BJ (cell line): ENCODE measurements at places on chromosomes 16 and 17.

GRCh38 chr17:51120357-51120738 is 320 bp downstream of the SPAG9 start:
- no peak for DNase-seq

- DNase-seq: peak; percentile 66
Observed at GRCh38 chr16:55116165-55116920, 185.7 kb downstream of the IRX5 start.

GRCh38 chr17:42783062-42783790 is 2.8 kb downstream of the WNK4 start:
- DNase-seq: no peak

DNA sequence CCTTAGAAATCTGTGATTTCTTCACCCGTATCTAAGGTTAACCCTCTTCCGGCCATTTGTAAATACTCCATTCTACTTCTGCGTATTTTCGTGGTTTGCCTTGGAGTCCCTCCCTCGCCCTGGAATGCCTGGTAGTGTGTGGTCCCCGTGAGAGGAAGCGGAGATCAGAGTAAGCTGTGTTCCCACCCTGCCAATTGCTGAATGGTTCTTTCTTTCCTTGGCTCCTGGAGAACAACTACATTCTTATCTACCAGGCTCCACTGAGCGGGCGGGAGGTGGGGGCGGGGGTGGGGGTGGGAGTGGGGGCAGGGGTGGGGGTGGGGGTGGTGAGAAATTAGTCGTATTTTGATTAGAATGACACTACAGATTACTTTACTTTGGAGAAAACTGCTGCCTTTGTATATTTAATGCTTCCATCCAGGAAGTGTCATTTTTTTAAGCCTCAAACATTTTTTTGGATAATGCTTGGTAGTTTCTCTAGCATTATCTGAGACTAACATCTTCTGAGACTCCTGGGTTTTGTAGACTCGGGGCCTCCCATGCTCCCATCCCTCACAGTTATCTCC is 20.9 kb upstream of the FASN start:
- DNase-seq: no peak

DNA sequence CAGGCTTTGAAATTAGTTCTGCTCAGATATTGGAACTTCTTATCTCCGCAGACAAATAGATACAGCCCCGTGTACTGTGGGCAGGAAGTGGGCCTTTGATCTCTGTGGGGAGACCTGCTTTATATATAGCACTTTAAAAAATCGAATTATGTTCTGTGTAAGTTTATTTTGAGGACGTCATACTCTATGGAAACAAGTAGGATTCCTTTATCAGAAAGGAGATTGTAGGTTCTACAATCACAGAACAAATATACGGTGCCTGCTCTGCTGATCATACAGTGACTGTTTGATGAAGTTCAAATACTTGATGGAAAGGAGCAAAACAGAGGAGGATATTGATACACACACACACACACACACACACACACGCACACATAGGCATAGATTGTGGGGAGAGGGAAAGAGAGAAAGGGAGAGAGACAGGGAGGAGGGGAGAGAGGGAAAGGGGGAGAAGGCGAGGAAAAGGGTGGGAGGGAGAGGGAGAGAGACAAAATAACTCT is 14.7 kb upstream of the TMEM220 start:
- DNase-seq: no peak

DNA sequence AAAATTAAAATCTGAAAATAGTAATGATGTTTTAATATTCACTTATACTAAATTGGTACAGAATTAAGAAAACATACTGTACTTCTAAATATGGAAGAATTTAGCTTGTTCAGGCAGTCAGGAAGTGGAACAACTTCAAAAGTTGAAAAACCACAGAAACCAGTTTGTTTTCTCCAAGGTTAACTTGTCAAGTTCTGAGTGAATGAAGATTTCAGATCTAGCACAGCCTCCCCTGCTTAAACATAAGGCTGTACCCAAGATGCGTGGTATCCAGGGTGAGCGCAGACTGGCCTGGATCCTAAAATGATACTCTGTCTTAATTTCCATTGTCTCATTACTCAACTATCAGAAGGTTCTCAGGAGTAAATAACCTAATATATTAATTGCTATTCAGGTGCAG is 730.7 kb upstream of the KIF2B start:
- no peak for DNase-seq

DNA sequence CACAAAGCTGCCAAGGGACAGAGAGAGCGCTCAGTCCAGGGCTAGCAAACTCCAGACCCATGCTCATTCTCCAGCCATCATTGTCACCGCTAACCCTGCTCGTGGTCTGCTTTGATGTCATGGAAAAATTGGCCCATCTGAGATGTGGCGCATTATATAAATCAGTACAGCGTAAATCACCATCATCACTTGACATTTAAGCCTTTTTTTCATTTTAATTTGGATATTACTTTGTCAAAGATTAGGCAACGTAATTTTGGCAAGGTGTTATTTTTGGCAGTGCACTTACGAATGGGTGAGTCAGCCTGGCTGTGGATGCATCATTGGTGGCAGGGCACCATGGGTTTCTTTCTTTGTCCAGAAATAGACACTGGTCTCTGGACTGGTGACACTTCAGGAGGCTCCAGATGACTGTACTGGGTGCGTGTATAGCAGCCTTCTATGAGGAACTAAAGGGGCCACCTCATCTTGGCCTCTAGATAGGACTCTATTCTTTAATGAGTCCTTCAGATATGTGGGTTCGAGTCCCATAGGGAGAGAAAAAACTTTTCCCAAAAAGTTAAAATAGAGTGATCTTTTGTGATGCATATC is 166.3 kb downstream of the MSI2 start:
- DNase-seq: no peak

DNA sequence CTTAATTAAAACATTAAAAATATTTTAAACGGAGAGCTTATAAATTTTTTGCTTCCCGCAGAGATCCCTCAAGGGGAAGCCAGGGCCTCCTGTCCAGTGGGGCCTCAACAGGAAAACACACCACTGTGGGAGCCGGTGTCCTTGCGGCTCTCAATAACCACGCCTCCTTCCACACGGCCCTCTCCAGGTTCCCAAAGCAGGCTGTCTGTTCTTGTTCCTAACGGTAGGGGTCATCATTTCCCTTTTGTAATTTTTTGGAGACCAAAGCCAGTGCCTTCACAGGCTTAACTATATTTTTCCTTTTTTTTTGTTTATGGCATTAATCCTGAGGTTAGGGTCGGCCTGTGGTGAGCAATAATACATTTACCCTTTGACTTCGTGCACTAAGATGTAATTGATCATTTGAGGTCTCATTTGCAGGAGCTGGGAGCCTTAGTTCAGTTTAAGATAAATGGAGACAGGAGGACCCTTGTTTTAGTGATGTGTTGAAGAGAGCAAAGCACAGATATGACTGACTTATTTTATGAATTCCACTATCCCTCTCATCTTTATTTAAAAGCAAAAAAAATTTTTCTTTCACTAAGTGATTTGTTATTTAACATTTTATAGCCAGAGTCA is 77.5 kb upstream of the N4BP1 start:
- peak; percentile 7 for DNase-seq

GRCh38 chr17:57735707-57736106 is 9.4 kb downstream of the CCDC182 start:
- no peak for DNase-seq

GRCh38 chr17:44359458-44360143 is 4.1 kb downstream of the FAM171A2 start:
- no peak for DNase-seq

- no peak for DNase-seq
Observed at GRCh38 chr17:50355336-50355700, 9.4 kb downstream of the XYLT2 start.
